ENCODE measurements at places on chromosomes 3 and 15.

DNA sequence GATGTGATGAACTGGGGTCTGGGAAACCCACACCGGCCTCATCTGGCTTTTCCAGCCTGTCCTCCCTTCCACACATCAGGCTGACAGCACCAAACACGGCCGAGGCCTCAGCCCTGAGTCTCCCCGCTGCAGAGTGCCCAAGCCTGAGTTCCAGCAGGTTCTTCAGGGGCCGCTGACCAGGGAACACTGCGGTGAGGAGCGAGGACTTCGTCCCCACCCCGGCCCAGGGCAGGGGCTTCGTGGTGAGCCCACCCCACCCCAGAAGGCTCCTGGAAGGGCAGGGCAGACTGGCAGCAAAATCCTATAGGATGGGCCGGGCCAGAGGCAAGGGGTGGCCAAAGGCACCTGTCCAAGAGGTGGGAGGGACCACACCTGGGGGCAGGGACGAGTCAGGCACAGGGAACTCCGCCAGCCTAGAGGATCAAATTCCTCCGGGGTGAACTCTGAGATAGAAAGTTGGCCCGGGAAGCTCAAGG, at the start of gene SLC51A:
Gene SLC51A (plus strand): TSS at position 446 of the 476 bp plus-strand sequence. CDS start 179 bp downstream, outside the sequence.
- no peak for DNase-seq

DNA sequence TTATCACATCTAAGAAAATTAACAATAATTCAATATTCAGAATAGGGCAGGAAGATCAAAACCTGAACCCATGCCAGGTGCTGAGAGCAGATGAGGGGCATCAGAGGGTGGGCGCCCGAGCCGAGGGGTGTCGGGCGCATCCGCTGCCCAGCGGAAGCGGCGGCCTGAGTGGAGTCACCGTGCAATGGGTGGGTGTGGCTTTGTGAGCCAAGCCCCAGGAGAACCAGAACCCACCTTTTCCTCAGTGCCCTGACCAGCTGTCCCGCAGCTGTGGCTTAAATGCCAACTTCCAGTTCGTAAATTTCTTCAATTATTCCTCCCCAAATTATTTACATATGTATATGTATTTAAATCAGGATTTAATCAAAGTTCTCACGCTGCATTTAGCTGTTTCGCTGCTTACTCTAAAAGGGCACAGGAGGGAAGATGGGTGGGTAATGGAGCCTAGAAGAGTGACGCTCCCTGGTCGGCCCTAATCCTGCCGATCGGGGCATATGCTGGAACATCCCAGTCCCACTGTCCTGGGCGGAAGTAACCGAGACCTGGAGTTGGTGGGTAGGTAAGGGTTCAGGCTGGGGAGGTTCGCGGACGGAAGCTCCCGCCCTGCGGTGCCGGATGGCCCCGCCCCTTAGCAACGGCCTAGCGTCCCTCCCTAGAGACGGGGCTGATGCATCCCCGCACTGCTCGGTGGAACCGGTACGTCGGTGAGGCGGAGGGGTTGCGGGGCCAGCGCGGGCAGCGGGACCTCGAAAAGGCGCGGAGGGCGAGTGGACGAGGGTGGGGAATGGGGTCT, 1.3 kb downstream of the DNAH1 start:
- peak; percentile 48 for DNase-seq

- DNase-seq, result no peak
Observed at GRCh38 chr3:18208091-18208490, 217.0 kb downstream of the SATB1 start.

GRCh38 chr15:39592500-39592899, 11.6 kb downstream of the THBS1 start:
- no peak for DNase-seq

DNA sequence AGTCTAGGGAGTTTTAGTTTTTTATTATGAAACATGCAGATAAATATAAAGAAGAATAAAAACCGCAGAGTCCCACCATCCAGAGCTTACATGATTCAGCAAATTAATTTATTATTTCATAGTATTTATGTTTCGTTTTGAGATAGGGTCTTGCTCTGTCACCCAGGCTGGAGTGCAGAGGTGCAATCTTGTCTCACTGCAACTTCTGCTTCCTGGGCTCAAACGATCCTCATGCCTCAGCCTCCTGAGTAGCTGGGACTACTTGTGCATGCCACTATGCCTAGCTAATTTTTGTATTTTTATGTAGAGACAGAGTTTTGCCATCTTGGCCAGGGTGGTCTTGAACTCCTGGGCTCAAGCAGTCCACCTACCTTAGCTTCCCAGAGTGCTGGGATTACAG, 13.6 kb downstream of the RNF13 start:
- DNase-seq, result no peak

DNA sequence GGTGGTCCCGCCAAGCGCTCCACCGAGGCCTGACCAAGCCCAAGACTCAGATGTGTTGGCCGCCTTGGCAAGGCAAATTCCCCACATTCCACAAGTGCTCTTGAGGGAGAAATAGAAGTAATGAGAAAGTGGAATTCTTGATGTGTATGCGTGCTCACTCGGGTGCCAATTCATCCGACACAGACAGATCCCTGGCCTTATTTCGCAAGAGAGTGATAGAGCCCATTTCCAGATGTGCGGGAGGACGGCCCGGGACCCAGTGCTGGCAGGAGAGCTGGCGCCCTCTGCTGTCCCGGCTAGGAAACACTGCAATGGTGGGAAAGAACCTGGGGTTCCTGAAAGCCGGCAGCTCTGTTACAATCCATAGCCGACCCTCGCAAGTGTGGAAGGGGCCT, 76.0 kb downstream of the HMG20A start:
- peak; percentile 52 for DNase-seq

- DNase-seq, result no peak
Observed at GRCh38 chr3:87793337-87793877, 265.4 kb downstream of the CGGBP1 start.

GRCh38 chr15:62752657-62753517, 289.7 kb upstream of the TPM1 start:
- no peak for DNase-seq

- DNase-seq, result no peak
Observed at GRCh38 chr3:127091376-127091775, 101.6 kb upstream of the PRR23E start.

GRCh38 chr15:31498756-31499155, 172.1 kb downstream of the KLF13 start:
- DNase-seq, result no peak

GRCh38 chr3:129199366-129199765, 15.7 kb upstream of the CNBP start:
- DNase-seq, result no peak

- DNase-seq, result no peak
Observed at GRCh38 chr3:112687211-112687610, 46.3 kb upstream of the CCDC80 start.

DNA sequence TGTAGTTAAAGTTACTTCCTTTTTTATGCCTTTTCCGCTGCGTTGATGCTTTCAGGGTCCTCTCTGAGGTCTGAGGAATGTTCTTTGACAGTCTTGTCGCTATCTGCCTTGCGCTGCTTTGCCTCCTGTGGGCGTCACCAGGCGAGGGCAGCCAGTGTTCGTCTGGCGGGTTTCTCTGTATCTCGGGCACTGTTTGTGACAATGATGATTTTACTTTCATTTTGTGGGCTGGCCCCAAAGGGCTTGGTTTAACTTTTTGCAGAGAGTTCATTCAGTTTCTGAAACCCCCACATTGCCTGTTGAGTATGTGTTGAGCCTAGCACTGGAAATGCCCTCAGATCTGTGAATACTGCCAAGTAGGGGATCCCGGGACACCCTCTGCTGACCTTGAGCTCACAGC, 24.6 kb upstream of the SACM1L start:
- peak; percentile 47 for DNase-seq

DNA sequence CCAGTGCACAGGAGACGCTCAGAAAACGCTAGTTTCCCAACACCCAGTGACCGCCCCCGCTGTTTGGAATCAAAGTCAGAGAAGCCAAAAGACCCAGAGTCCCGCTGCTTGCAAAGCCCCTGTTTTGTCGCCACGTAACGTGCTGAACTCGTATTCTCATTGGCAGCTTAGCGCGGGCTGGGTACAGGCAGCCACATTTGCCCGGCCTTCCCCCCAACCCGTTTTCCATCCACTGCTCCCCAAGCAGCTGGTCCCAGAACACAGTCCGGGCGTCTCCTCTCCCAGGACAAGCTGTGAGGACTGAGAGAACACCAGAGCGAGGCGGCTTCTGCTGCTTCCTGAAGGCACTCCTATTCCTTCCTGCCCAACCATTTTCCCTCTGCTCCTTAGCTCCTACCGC, 54.8 kb downstream of the RASGRF1 start:
- DNase-seq, result no peak

GRCh38 chr15:70171256-70171886, 73.7 kb upstream of the TLE3 start:
- DNase-seq, result no peak

DNA sequence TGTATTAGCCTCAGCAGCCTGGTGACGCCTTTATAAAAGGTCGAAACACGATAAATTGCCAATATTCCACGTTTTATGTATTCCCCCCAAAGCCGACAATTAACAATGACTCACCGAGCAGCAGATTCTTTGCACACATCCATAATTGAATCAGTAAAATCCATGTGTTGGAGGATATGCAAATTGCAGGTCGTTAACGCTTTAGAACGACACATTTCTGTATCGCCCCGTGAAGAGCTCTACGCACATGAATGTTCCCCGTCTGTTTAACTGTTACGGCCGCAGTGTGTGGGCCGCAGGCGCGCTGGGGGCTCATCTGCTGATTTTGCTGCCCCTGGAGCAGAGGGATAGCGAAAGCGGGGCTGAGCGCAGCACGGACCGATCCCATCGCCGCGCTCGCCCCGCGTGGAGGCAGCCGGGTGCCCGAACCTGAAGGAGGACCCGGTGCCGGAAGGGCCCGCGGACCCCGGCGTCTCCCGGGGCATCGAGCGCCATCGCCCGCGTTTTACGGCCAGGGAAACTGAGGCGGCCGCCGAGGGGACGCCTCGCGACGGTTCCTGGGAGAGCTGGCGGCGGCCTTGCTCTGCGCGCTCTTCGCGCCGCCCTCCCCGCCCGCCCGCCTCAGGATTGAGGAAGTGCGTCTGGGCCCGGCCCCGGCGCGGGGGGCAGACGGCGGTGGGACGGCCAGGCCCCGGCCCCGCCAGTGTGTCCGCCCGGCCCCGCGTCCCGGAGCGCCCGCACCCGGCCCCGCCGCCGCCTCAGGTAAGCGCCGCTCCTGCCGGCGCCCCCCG, at the start of gene LRRK1:
Gene LRRK1 (plus strand): TSS at position 668 of the 791 bp plus-strand sequence. CDS start 5,276 bp downstream, outside the sequence.
- DNase-seq, result no peak

DNA sequence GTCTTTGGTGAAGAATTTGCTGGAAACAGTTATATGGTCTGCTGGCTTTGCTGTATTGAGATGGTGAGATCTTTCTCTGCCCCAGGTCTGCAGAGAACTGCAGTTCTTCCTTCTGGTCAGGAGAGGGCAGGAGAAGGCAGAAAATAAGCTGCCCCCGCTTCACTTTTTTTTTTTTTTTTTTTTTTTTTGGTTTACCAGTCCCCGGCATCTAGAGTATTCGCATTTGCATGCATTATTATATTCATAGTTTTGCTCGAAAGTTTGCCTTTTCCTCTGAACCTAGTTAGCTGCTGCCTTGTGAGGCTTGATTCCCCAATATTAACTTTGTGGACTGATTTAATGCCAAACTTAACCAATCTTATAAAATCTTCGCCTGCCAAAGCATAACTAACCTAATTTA, 10.6 kb upstream of the PARL start:
- DNase-seq, result no peak

DNA sequence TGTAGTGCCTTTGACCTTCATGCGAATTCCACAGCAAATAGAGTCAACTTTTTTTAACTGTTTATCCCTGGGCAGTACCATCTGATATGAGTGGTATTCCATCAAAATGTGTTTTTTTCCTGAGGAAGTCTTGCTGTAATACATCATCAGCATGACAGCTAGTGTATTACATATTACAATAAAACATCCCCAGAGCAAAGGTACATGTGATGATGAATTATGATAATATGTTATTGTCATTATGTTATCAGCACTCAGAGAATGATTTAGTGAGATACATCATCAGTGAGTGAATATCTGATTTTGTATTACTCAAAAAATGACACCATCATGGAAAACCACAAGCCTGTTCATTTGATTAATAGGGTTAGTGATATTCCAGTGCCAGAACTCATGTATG, 69.7 kb upstream of the ARL6 start:
- no peak for DNase-seq

- DNase-seq, result no peak
Observed at GRCh38 chr3:90091549-90091948, 984.1 kb downstream of the EPHA3 start.

DNA sequence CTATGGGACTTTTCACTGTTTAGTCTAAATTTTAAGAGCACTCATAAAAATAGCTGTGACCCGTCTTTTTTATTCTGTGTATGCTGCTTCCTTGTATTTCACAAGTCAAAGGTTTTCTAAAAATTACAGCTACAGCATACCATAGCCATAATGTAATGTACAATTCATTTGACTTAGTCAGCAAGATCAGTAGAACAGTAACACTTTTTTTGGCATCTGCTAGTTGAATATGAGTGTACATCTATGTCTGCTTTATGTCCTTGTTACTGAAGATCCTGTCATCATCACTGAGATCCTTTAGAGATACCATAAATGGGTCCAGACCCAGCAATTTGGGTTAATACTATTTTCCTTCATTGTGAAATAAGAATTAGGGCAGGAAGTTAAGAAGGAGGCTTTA, 42.2 kb downstream of the CMSS1 start:
- no peak for DNase-seq

GRCh38 chr3:73605412-73605811, 19.3 kb downstream of the PDZRN3 start:
- DNase-seq, result no peak

GRCh38 chr15:86624261-86625036, 544.8 kb downstream of the AGBL1 start:
- DNase-seq, result peak; percentile 81

DNA sequence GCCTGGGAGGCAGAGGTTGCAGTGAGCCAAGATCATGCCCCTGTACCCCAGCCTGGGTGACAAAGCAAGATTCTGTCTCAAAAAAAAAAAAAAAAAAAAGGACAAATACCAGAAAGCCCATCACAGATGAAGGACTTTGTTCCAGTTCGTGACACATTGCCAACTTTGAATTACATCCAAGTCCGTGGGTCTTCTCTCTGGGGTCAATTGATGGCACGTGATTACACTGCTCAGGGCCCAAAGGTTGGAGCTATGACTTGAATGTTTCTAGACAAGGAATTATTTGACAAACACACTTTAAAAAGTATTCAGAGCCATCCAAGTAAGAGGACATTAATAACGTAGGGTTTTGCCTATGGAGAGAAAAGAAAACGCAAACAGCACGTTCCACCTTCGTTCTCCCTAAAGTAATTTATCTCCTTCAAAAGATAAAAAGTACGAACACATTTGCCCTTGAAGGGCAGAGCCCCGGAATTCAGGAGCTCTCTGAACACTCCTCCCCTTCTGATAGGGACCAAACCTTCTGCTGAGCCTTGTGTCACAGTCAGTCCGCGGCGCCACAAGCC, 31.3 kb upstream of the ST3GAL6 start:
- no peak for DNase-seq

DNA sequence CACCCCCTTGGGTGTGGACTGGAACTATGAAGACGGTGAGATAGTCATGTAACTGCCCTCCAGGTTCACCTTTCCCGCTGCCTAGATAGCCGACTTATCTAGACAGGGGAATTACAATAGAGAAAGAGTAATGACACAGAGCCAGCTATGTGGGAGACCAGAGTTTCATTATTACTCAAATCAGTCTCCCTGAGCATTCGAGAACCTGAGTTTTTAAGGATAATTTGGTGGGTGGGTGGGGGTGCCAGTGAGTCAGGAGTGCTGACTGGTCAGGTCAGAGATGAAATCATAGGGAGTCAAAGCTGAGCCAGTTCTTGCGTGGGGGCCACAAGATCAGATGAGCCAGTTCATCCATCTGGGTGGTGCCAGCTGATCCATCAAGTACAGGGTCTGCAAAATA, 19.7 kb upstream of the DNAJC19 start:
- DNase-seq, result peak; percentile 13

Measured in stimulated activated CD4-positive, alpha-beta T cell treated with anti-CD3 and anti-CD28 coated beads, Interleukin-12 subunit alpha, Interleukin-12 subunit beta, amount 100 ng/mL, for 24 hours (primary cell).